ENCODE measurements at places on chromosomes 2 and 18. TPM values are rescaled to one million over a fixed set of nuclear protein-coding genes. Genes with fewer than 3 reads are reported as not detected.

DNA sequence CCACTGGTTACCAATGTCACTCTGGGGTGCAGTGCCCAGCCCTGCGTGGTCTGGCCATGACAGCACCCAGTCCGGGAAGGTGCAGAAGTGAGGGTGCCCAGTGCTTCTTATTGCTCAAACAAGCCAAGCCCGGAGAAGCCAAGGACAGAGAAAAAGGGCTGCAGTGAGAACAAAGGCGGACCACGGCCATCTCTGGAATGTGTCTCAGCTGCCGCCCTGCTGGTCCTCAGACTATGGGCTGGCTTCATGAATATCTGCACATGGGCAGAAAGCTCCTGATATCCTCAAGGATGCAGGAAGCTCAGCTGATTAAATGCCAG lies 28.7 kb downstream of the COPS9 start:
- H3K27ac ChIP-seq: no peak overlapping the region
- H3K27me3 ChIP-seq: no peaks in the 10 kb centered on the region
- no peaks in the 10 kb centered on the region for H3K36me3 ChIP-seq
- H3K4me1 ChIP-seq: no peaks in the 10 kb centered on the region
- DNase-seq: no peak

DNA sequence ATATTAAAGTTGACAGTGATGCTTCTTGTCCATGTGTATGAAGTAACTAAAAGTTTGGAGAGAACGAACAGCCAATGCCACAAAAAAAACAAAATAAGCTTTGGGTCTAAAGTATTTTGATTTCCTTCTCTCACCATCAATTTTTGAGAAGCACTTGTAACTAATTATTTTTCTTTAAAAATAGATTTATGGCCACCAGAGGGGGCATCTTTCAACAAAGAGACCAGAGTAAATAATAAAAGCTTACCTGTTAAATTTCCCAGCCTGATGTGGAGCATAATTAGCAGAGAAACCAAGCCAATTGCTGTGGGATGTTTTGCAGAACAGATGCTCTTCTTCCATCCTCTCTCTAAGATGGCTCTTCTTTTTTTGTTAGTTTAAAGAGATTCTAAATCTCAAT lies 29.0 kb downstream of the LINC00305 start:
- no peaks in the 10 kb centered on the region for H3K27me3 ChIP-seq
- H3K4me1 ChIP-seq: no peaks in the 10 kb centered on the region
- DNase-seq: no peak
- no peaks in the 10 kb centered on the region for H3K36me3 ChIP-seq

DNA sequence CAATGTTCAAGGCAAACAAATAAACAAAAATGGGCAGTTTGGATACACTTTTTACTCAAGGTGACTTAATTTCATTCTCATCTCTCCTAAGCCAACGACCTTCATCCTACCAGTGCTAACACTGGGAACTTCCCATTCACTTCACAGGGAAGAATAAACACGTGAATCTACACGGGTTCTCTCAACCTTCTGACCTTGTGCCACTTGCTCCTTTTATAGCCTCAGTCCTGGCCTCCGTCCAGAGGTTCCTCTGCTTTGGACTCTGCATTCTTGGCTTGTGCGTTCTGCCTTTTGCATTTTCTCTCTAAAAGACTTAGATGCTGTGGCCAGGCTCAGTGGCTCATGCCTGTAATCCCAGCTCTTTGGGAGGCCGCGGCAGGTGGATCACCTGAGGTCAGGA lies 13.8 kb downstream of the ZNF2 start:
- DNase-seq: peak; percentile 25
- H3K36me3 ChIP-seq: peaks cover 7% of the 10 kb centered on the region
- H3K27ac ChIP-seq: no peak overlapping the region
- no peak overlapping the region for H3K4me3 ChIP-seq

- H3K27me3 ChIP-seq: no peaks in the 10 kb centered on the region
- no peak for DNase-seq
- no peak overlapping the region for H3K27ac ChIP-seq
- no peak overlapping the region for H3K4me3 ChIP-seq
- no peaks in the 10 kb centered on the region for H3K36me3 ChIP-seq
These were observed 65.9 kb downstream of the IL1R2 start for GRCh38 chr2:102057502-102058292.

GRCh38 chr2:28594332-28595108 lies 98.7 kb downstream of the PLB1 start:
- no peak overlapping the region for H3K4me3 ChIP-seq
- DNase-seq: peak; percentile 96
- no peaks in the 10 kb centered on the region for H3K4me1 ChIP-seq
- no peaks in the 10 kb centered on the region for H3K36me3 ChIP-seq

GREB1L gene
- total RNA-seq: 0.20 TPM
